ENCODE measurements at places on chromosomes 6 and 20. TPM values are rescaled to one million over a fixed set of nuclear protein-coding genes. Genes with fewer than 3 reads are reported as not detected.
A peak's percentile ranks its signal among the peaks of the same experiment; 100 is the strongest.

Gene SLC4A11
- total RNA-seq: 1.1 TPM

Gene OR2B6
- not detected for total RNA-seq

Gene VPS52
- 44.0 TPM for total RNA-seq

Gene SYTL3
- total RNA-seq: 6.5 TPM

Gene PRDM13
- not detected for total RNA-seq

Gene USP49
- 3.1 TPM for total RNA-seq

Gene OPRM1
- not detected for total RNA-seq

Gene SLC35D3
- not detected for total RNA-seq

Gene SNTA1
- 44.7 TPM for total RNA-seq

DNA sequence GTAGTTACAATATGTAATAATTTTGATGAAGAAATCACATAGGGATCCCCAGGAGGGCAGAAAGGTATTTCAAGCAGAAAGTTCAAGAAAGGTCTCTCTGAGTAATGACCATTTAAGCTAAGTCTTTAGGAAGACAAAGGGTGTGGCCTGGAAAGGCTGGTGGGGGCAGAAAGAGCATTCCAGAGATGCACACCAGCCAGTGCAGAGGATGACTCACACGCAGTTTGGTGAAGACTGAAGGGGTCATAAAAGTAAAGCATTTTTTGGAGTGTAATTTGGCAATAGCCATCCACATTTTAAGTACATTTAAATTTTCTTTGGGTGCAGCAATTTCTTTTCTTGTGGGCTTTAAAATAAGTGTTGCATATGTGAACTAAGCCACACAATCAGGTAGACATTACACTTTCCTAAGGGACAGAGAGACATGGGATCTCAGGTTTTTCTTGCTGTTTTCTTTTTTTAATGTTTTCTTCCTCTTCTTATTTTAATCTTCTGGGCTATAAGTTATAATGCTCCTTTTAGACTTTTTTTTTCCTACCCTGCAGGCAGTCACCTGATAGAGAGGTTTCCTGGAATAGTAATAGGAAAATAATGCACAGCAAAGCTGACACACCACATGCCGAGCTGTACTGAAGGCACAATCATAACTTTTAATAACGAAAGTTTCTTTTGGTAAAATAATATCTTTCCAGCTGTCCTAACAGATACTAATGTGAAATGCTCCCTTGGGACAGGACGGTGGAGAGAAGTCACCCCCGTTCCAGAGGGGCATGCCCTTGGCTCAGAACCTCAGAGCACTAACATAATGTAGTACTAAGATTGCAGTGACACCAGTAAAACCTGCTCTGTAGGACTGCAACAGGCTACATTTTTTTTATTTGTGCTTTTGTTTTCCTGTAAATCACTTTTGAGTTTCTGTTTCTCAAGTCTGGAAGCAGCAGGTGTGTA, 49.6 kb upstream of the PTPRK start:
- no peak for DNase-seq

- peak; percentile 16 for DNase-seq
These were observed 9.3 kb downstream of the TAF4 start for GRCh38 chr20:62056377-62056776.

DNA sequence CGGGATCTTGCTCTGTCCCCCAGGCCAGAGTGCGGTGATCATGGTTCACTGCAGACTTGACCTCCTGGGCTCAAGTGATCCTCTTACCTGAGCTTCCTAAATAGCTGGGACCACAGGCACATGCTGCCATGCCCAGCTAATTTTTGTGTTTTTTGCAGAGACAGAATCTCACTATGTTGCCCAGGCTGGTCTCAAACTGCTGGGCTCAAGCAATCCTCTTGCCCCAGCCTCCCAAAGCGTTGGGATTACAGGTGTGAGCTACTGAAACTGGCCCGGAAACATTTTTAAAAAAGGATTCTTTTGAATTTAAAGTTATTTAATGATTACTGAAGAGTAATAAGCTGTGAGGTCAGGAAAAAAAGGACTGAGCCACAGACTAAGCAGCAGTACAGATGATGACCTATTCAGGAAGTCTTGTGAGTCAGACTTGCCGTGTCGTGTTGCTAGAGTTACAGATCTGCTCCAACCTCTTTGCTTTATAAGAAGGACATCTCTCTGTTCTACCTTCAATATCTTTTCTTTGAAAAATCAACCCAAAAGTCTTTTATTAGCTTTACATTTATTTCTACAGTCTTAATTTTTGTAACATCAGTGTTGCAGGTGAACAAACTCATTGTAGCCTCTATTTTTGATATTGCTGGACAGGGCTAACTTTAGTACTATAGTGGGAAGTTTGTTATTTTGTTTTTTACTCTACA, 108.7 kb downstream of the NCOA3 start:
- peak; percentile 86 for DNase-seq

GRCh38 chr6:97668716-97669115, 385.7 kb upstream of the MMS22L start:
- DNase-seq: no peak

DNA sequence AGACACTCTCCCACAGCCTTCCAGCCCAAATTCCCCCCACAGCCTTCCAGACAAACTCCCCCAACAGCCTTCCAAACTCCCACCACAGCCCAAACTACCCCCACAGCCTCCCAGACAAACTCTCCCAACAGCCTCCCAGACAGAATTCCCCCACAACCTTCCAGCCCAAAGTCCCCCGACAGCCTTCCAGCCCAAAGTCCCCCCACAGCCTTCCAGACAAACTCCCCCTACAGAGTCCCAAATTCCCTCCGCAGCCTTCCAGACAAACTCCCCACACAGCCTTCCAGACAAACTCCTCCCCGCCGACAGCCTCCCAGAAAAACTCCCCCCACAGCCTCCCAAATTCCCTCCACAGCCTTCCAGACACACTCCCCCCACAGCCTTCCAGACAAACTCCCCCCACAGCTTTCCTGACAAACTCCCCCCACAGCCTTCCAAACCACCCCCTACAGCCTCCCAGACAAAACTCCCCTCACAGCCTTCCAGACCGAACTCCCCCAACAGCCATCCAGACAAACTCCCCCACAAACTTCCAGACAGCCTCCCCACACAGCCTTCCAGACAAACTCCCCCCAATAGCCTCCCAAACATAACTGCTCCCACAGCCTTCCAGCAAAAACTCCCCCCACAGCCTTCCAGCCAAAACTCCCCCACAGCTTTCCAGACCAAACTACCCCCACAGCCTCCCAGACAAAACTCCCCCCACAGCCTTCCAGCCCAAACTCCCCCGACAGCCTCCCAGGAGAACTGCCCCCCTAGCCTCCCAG, 38.0 kb upstream of the SYNDIG1 start:
- DNase-seq: no peak

GRCh38 chr6:16747232-16748024, 13.8 kb downstream of the ATXN1 start:
- DNase-seq: no peak

DNA sequence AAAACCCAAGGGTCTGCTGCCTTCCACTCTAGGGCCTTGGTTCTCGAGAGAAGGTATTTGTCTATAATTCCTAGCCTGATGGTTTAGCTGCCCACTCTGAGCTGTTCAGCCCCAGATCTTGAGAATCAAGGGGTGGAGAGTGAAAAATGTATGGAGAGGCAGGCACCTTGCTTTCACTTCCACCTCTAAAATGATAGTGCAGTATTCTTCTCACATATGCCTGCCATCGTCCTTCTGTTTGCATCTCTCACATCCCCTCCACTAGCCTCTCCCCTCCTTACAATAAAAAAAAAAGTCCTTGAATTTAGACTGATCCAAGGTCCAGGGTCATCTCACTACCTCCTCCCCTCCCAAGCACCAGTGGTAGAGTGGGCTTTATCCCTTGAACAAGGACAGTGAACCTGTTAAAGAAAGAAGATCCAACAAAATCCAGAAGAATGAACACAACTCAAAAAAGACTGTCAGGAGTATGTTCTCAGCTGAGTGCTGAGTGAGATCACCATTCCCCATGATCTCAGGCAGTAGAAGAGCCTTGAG, 104.2 kb downstream of the HIVEP1 start:
- no peak for DNase-seq

DNA sequence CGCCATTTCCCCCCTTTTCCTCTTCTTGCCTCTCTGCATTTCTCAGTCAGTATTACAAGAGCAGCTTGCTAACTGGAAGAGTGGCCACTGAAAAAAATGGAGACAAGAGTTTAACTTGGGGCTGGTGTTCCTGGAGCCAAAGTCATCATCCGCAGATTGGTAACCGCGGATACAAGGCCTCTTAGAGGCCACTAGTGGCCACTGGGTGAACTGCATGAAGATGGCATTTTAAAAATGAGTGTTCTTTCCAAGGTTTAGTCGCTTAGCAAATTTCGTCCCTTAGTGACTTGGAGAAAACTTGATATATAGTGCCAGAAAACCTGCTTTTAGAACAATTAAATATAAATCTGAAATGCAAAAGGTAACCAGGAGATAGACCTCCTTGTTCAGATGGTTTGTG, 4.8 kb downstream of the F13A1 start:
- no peak for DNase-seq

DNA sequence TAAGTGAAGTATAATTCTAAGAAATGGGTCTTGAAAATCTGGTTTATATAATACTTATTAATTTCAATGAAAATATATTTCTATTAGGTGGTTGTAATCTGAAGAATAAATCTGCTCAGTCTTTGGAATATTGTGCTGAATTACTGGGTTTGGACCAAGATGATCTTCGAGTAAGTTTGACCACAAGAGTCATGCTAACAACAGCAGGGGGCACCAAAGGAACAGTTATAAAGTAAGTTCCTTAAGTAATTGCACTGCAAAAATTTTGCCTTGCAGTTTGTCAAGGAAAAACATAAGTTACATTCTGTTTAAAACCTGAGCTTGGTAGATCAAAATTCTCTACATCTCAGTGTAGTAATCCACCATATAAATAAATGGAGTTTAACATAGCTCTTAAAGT, 106.0 kb downstream of the MYO6 start:
- no peak for DNase-seq

DNA sequence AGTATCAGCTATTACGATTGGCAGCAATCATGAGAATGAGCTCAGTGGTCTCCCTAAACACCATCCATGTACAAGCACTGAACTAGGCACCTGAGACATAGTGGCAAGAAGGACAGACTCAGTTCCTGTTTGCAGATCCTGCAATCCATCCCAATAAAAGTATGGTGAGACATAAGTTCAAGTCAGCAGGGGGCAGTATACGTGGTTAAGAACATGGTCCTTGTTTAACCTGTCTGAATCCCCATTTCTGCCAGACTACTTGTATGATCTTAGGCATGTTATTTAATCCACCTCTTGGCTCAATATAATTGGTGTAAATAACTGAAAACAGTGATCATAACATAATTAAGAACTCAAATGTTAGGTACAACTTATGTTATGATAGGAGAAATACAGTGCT, 33.2 kb upstream of the PNISR start:
- no peak for DNase-seq

DNA sequence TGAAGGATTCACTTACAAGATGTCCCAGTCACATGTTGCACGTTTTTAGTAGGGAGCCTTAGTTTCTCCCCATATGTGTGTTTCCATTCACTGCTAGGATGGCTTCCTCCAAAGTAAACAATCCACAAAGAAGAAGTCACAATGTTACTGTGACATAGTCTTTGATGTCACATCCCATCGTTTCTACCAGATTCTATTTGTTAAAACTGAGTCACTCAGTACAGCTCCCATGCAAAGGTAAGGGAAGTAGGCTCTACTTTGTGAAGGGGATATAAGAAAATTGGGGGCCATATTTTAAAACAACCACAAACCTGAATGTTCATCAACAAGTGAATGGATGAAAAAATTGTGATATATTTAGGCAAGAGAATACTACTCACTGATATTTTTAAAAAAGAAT, at the start of the genes OR11A1 and OR2H1:
OR11A1 (minus strand) TSS at position 101 of the 400 bp plus-strand sequence. CDS start 29,430 bp downstream, outside the sequence.
OR2H1 (plus strand) TSS at position 185 of the 400 bp plus-strand sequence. CDS start 4,615 bp downstream, outside the sequence.
- DNase-seq: no peak

DNA sequence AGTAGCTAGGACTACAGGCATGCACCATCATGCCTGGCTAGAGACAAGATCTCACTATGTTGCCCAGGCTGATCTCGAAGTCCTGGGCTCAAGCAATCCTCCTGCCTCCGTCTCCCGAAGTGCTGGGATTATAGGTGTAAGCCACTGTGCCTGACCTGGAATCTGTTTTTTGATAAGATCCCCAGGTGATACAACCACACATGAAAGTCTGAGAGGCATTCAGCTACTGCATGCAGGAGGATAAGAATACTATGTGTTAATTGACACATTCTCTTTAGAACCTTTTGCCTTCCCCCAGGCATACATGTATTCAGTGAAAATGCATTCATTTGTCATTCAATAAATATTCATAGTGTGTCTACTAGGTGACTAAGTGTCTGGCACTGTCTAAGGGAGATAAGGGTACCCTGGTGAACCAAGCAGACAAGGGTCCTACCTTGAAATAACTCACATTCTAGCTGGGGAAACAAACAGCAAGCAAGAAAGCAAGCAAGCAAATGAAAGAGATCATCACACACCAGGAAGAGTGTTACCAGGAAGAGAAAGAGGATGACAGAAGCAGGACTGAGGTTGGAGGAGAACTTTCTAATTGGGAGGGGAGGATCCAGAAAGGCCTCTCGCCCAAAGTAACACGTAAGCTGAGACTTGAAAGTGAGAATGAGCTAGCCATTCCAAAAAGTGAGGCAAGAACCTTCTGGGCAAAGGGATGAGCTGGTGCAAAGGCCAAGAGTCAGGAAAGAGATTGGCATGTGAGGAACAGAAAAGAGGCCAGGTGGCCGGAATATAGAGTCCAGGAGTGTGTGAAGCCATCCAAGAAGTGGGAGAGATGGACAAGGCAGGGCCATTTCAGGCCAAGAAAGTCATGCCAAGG, 6.5 kb downstream of the GFOD1 start:
- no peak for DNase-seq

GRCh38 chr6:157486572-157486971, 105.6 kb downstream of the ZDHHC14 start:
- DNase-seq: no peak

GRCh38 chr6:45504947-45505346, 127.2 kb upstream of the SUPT3H start:
- no peak for DNase-seq

DNA sequence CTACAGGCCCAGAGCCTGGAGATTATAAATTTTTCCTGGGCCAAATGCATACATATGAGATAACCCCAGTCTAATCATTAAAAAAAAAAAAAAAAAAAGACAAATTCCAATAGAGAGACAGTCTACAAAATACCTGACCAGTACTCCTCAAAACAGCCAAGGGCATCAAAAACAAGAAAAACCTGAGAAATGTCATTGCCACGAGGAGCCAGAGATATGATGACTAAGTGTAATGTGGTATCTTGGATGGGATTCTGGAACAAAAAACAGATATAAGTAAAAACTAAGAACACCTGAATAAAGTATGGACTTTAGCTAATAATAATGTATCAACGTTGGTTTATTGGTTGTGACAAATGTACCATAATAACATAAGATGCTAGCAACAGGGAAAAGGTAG, 24.9 kb downstream of the UBE2V1 start:
- no peak for DNase-seq

Measured in posterior vena cava (tissue), 2 donors.